ENCODE measurements at places on chromosomes 5 and 9.

GRCh38 chr5:180976518-180976917 is 12.1 kb upstream of the BTNL3 start:
- no peak for DNase-seq
- H3K4me3 ChIP-seq = no peak overlapping the region
- no peaks in the 10 kb centered on the region for H3K36me3 ChIP-seq
- no peak overlapping the region for H3K27ac ChIP-seq
- H3K4me1 ChIP-seq = no peaks in the 10 kb centered on the region
- H3K27me3 ChIP-seq = no peaks in the 10 kb centered on the region

GRCh38 chr9:131085370-131086122 is 10.8 kb upstream of the AIF1L start:
- H3K36me3 ChIP-seq = no peaks in the 10 kb centered on the region
- peaks cover 33% of the 10 kb centered on the region for H3K27me3 ChIP-seq
- no peak overlapping the region for H3K27ac ChIP-seq
- H3K4me1 ChIP-seq = no peaks in the 10 kb centered on the region
- no peak overlapping the region for H3K4me3 ChIP-seq
- no peak for DNase-seq

GRCh38 chr5:140417235-140417634 is 15.6 kb downstream of the ANKHD1 start:
- no peaks in the 10 kb centered on the region for H3K27me3 ChIP-seq
- peaks cover 2% of the 10 kb centered on the region for H3K36me3 ChIP-seq
- no peak overlapping the region for H3K4me3 ChIP-seq
- H3K4me1 ChIP-seq = no peaks in the 10 kb centered on the region
- no peak for DNase-seq

GRCh38 chr9:126952205-126952977 is 37.8 kb downstream of the RALGPS1 start:
- H3K27ac ChIP-seq = no peak overlapping the region
- no peaks in the 10 kb centered on the region for H3K27me3 ChIP-seq
- H3K4me1 ChIP-seq = no peaks in the 10 kb centered on the region
- DNase-seq = no peak

DNA sequence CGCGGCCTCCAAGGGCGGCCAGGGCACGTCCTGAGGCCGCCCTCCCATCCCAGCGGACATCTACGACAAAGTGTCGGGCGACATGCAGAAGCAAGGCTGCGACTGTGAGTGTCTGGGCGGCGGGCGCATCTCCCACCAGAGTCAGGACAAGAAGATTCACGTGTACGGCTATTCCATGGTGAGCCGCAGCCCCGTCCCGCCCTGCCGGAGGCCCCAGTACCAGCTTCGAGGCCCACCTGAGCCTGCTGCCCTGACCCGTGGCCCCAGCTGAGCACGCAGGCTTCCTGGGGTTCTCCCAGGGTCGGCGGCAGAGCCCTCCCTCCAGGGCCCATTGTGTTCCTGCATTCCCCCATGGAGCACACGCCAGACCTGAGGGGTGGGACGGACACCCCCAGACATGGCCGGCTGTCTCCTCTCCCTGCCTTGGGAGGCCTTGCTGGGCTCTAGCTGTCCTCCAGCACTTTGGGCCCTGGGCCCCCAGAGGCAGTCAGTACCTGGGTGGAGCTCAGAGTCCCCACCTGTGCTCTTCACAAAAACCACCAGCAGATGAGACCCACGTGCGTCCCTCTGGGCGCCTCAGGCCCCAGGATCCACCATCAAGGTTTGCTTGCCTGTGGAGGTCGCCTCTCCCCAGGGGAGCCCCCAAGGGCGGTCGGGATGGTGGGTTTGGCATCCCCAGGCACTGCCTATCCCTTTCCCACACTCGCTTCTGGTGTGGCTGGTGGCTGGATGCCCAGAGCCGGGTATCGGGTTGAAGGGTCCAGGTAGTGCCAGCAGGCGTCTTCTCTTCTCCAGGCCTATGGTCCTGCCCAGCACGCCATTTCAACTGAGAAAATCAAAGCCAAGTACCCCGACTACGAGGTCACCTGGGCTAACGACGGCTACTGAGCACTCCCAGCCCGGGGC is 1.0 kb downstream of the PHPT1 start:
- H3K27ac ChIP-seq = peak overlapping the region; percentile 63
- DNase-seq = peak; percentile 46
- no peaks in the 10 kb centered on the region for H3K27me3 ChIP-seq
- H3K4me3 ChIP-seq = peak overlapping the region; percentile 86
- peaks cover 9% of the 10 kb centered on the region for H3K4me1 ChIP-seq

- DNase-seq = no peak
- H3K4me1 ChIP-seq = no peaks in the 10 kb centered on the region
Observed at GRCh38 chr9:87158765-87159164, 211.5 kb upstream of the GAS1 start.

GRCh38 chr9:96423322-96423984 is 5.3 kb upstream of the ZNF367 start:
- H3K27me3 ChIP-seq = no peaks in the 10 kb centered on the region
- no peak for DNase-seq
- no peaks in the 10 kb centered on the region for H3K36me3 ChIP-seq

DNA sequence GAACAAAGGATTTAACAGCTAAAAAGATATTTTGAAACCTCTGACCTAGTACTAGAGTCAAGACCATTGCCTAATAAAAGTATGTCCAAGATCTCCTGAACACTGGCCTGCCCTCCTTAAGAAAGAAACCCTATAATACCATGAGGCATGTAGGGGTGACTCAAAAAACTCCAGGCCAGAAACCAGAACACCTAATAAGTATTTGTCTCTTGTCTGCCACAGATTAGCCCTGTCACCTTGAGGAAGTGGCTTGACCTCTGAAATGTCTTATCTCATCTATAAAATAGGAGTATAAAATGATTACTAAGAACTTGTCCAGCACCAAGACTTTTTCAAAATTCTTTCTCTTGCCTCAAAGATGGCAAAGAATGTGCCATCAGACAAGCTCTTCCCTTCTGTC is 125.5 kb upstream of the RASGRF2 start:
- DNase-seq = no peak
- no peak overlapping the region for H3K27ac ChIP-seq
- no peak overlapping the region for H3K4me3 ChIP-seq
- H3K4me1 ChIP-seq = no peaks in the 10 kb centered on the region
- no peaks in the 10 kb centered on the region for H3K36me3 ChIP-seq
- H3K27me3 ChIP-seq = no peaks in the 10 kb centered on the region

DNA sequence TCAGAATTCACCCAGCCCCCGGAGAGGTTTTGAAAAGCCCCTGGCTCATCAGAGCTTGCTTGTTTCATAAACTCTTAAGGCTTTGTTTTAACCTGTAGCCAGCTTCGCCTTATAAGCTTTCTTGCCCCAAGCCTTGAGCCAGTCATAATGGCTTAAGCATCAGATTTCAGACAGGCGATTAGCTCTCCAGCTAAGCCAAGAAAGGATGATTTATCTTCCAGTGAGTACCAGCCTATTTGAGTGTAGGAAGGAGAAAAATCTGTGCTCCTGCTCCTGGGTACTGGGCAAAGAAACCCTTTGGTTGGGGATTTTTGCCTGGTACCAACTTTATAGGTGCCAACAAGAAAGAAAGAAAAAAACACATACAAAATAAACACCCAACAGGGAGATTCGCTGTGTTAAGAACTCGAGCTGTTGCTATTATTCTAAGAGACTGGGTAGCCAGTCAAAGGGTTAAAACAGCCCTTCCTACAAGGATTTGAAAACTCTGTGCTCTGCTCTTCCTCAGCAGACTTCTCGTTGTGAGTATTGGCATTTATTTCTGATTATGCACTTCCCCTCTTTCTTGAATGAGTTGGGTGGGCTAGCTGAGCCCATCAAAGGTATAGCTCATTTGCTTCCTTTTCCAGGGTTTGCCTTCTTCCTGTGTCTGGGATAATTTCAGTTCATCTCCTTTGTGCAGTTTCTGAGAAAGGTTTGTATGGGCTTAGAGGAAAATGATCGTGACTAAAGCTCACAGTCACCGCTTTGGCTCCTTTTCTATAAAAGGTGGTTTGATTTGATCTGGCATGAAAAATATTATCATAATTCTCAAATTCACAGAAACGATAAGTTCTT is 157.2 kb upstream of the DMRT1 start:
- no peak overlapping the region for H3K4me3 ChIP-seq
- H3K36me3 ChIP-seq = no peaks in the 10 kb centered on the region
- H3K27me3 ChIP-seq = no peaks in the 10 kb centered on the region
- H3K27ac ChIP-seq = peak overlapping the region; percentile 58

GRCh38 chr9:87810679-87811178 is 71.9 kb upstream of the SPATA31E1 start:
- DNase-seq = no peak
- H3K36me3 ChIP-seq = no peaks in the 10 kb centered on the region
- peaks cover 2% of the 10 kb centered on the region for H3K4me1 ChIP-seq
- H3K27me3 ChIP-seq = no peaks in the 10 kb centered on the region

DNA sequence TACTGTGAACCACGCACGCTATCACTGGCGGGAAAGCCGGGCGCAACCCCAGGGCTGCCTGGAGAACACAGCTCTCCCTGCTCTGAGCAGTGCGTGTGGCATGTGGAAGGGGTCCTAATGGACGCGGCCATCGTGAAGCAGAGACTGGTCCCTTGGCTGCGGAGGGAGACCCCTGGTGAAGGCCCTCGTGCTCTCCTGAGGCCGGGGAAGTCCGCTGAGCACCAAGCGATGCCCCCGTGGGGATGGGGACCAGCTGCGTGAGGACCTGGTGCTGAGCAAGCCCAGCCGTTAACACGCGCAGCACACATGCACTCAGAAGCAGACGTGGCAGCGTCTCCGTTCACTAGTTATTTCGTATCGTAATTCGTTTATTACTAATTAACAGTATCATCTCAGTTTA is 24.4 kb downstream of the SLC12A7 start:
- no peaks in the 10 kb centered on the region for H3K27me3 ChIP-seq
- H3K4me3 ChIP-seq = no peak overlapping the region
- no peak overlapping the region for H3K27ac ChIP-seq

GRCh38 chr5:36596247-36596646 is 10.2 kb upstream of the SLC1A3 start:
- no peaks in the 10 kb centered on the region for H3K27me3 ChIP-seq
- no peaks in the 10 kb centered on the region for H3K36me3 ChIP-seq
- H3K4me1 ChIP-seq = no peaks in the 10 kb centered on the region
- H3K4me3 ChIP-seq = no peak overlapping the region

DNA sequence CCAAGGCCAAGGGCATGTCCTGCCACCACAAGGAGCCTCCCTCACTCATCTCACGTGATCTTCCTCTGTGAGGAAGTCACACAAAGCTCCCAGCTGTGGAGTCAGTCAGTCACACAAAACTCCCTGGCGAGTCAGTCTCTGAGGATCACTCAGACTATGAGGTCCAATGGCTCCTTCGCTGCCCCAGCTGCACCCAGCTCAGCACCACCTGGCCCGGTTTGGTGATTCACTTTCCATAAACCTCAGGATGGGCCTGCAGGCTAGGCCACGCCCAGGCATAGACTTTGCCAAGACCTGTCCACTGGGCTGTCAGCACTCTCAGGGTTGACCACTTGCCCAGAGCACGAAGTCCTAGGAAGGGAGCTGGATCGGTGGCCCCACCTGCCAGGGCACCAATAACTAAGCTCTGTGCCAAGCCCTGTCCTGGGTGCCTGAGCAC is 233.8 kb downstream of the HSPA4 start:
- H3K36me3 ChIP-seq = no peaks in the 10 kb centered on the region
- no peaks in the 10 kb centered on the region for H3K27me3 ChIP-seq
- H3K4me1 ChIP-seq = no peaks in the 10 kb centered on the region
- no peak for DNase-seq
- H3K4me3 ChIP-seq = no peak overlapping the region

GRCh38 chr5:121088341-121088740 is 624.2 kb downstream of the PRR16 start:
- no peaks in the 10 kb centered on the region for H3K4me1 ChIP-seq
- no peak overlapping the region for H3K27ac ChIP-seq
- no peak overlapping the region for H3K4me3 ChIP-seq

- H3K27me3 ChIP-seq = no peaks in the 10 kb centered on the region
- no peak for DNase-seq
- no peaks in the 10 kb centered on the region for H3K36me3 ChIP-seq
- H3K4me1 ChIP-seq = peaks cover 31% of the 10 kb centered on the region
- H3K4me3 ChIP-seq = no peak overlapping the region
Observed at GRCh38 chr5:675871-676698, 17.1 kb downstream of the TPPP start.
